ENCODE measurements at places on chromosomes 5 and 9. TPM values are rescaled to one million over a fixed set of nuclear protein-coding genes. Genes with fewer than 3 reads are reported as not detected.

- DNase-seq = no peak
These were observed 140.1 kb upstream of the MOCS2 start for GRCh38 chr5:53249529-53250200.

- no peak for DNase-seq
These were observed 1071.9 kb upstream of the ARRDC3 start for GRCh38 chr5:92455011-92455410.

DNA sequence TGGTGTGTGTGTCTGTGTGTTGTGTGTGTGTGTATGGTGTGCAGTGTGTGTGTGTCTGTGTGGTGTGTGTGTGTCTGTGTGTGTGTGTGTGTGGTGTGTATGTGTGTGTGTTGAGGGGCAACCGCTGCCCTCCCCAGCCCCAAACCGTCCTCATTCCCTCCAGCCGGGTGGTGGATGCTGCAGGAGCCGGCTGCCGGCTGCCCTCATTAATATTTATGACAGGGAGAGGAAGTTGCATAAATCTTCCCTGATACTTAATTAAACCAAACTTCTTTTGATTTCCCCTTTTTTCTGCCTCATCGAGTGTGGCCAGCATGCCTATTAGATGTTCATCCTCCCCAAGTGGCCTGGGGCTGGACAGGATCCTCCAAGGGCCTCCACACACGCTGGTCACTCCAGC lies 121.4 kb upstream of the MVB12B start:
- DNase-seq = no peak

Gene C9
- not detected for total RNA-seq

Gene PCDHA9
- 0.07 TPM for total RNA-seq

- no peak for DNase-seq
These were observed 68.1 kb downstream of the ARHGEF28 start for GRCh38 chr5:73694089-73694488.

Gene SPINK14
- total RNA-seq = not detected

Data from lower leg skin (tissue), 4 donors.